NCI-H1694 (cell line): ENCODE measurements at places on chromosomes 11 and 22.
A peak's percentile ranks its signal among the peaks of the same experiment; 100 is the strongest.

DNA sequence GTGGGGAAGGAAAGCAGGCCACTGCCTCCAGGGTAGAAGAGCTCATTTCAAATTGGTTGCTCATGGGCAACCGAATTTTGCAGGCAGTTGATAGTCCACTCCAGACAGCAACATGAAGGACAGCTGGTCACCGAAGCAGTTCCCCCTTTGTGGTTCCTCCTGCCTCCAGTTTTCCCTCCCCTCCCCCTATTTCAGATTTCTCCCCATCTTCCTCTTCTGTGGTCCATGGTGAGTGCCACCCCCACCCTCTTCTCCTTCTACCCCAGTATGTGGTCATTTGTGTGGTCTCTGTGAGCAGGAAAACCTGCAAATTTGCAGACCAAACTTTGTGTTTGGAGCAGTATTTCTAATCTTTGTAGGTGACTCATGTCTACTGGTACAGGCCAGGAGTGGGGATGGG is 38.2 kb upstream of the PAK1 start:
- DNase-seq: no peak

- DNase-seq: no peak
Observed at GRCh38 chr11:63747011-63747410, 21.6 kb downstream of the ZFTA start.

DNA sequence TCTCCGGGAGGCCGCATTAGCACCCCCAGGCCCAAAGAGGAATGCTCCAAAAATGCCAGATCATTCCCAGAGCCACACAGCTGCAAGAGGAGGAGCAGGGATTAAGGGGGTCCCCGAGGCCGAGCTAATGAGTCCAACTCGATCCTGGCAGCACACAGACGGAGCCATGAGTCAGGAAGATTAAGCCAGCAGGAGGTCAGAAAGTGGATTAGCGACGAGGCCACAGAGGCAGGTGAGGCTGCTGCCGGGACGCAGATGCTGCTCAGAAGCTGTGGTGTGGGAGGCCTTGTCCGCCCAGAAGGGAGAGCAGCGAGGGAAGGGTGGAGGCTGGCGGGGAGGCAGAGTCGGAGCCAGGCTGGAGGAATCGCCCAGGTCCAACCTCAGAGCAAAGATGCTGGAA is 120.5 kb downstream of the SHANK2 start:
- no peak for DNase-seq

DNA sequence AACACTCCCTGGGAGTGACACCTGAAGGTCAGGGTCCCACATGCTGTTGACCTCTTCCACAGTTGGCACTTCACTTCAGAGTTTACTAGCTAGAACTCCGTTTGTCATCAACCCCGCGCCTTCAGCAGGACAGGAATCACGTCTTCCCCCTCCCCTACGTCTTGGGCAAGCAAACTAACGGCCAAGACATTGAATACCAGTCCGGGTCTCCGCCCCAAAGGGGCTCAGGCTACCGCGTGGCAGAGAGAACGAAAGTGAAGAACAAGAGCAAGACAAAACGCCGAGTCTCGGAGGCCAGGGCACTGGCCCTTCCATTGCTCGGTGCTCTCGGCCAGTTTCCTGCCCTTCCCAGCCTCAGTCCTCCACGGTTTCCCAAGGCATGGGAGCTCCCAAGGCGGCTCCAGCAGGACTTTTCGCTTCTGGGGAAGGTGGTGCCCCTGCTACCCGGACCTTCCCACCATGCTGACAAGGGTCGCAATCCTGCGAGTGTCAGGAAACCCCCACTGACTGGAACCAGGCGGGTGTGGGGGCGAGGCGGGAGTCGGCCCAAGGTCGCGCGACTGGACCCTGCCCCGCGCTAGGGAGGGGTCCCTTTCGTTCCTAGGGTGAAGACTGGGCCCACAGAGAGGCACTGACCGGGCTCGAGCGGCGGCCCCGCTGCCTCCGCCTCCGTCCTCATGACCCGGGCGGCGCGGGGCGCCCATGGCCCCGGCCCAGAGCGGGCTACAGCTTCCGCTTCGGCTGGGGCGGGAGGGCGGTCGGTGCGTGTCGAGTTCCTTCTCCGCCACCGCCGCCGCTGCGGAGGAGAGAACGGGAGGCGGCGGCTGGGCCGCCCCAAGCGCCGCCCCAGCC is at the start of gene GUCD1:
Gene GUCD1 (minus strand): TSS at position 826 of the 852 bp plus-strand sequence. CDS start 147 bp downstream, at position 679.
- no peak for DNase-seq

GRCh38 chr22:37199760-37200108 is 11.7 kb upstream of the C1QTNF6 start:
- no peak for DNase-seq

- DNase-seq: peak; percentile 54
Observed at GRCh38 chr11:65454696-65455456, 32.3 kb downstream of the NEAT1 start.

DNA sequence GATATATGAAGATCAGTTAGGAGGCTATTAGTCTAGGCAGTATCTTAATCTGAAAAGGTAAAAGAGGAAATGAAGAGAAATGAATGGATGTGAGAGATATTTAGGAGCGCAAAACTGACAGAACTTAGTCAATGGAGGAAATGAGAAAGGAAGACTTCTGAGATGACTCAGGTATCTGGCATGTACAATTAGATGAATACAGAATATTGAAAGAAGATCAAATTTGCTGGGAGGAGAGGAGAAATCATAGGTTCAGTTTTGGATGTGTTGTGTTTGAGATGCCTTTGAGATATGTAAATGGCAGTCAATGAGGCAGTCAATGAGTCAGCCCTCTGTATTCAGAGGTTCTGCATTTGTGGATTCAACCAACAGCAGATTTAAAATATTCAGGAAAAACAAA is 42.9 kb upstream of the GAB2 start:
- no peak for DNase-seq

GRCh38 chr22:37926358-37926757 is 20.3 kb downstream of the MICALL1 start:
- no peak for DNase-seq

DNA sequence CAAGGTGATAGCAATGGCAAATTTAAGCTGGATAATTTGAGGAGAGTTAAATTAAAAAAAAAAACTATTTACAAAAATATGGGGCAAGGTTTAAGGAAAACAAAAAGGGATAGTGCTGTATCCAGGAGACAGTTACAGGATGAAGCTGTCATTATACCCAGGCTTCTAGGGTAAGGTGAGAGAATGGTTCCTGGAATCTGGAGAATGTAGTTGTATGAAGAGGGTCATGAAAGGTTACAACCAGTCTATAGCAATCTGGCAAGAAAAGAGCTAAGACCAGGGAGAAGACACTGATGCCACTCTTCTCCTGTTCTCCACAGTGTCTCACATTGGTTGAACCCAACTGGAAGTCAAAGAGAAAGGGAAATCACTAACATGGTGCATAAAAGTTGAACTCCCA is 144.9 kb downstream of the SOX6 start:
- DNase-seq: no peak

DNA sequence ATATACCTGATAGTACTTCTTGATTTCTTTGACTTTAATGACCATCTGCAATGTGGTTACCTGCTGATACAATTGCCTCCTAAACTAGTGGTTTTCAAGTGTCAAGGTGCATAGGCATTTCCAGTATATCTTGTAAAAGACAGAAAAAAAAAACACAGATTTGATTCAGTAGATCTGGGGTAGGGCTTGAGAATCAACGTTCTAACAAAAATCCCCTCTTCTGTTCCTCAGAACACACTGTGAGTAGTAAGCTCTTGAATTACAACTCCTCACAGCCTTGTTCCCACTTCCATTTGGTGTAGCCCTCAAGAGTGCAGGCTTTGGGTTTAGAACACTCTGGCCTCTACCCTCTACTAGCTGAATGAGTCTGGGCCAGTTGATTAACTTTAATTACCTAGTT is 78.0 kb upstream of the CTSC start:
- no peak for DNase-seq

GRCh38 chr11:66894141-66894540 is 37.3 kb downstream of the LRFN4 start:
- DNase-seq: no peak

DNA sequence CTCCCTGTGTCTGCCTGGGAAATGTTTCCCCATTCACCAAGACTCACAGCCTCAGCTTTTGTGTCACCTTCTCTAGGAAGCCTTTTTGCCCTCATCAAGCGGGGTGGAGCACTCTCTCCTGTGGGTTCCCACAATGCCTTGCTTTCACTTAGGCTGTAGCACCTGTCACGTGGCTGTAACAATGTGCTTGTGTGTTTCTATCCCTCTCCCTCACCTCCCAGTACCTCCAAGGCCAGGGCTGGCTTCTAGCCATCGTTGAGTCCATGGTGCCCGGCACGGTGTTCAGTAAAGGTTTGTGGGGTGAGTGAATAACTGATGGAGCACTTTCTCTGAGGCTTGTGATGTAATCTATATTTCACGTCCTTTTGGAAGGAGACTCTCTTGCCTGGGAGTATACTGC is 153.2 kb downstream of the TTC17 start:
- no peak for DNase-seq

DNA sequence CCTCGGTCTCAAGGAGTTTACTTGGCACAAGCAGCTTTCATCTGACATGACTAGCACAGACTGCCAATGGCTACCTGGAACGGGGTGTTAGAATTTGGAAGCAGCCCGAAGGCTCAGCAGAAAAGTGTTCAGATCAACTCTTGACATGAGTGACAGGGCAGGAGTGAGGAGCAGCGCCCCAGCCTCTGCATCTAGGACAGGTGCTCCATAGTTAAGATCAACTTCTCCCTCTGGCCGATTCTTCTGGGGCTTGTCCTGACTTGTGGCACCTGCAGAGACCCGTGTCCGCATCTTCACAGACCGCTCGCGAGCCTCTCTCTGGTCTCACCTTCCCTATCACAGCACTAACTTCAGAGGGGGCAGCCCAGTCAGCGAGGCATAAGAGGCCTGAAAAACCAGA is 42.5 kb upstream of the CHKA start:
- DNase-seq: no peak

GRCh38 chr11:78290293-78291176 is 101.8 kb downstream of the USP35 start:
- no peak for DNase-seq

DNA sequence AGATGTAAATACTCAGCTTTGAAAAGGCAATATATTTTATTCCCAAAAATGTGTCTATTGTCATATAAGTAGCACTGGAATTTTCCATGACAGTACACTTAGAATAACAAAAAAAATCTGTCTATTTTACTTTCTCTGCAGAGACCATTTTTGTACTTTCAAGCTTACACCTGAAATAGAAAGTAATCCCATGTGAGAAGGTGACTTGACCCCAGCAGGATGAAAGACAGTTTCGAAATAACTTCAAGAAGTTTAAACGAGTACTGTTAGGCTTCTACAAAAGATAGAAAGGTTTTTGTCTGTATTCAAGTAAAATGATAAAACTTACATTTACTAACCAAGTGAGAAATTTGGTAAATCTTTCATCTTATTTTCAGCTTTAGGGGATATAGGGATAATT is 259.9 kb upstream of the CTSC start:
- no peak for DNase-seq

DNA sequence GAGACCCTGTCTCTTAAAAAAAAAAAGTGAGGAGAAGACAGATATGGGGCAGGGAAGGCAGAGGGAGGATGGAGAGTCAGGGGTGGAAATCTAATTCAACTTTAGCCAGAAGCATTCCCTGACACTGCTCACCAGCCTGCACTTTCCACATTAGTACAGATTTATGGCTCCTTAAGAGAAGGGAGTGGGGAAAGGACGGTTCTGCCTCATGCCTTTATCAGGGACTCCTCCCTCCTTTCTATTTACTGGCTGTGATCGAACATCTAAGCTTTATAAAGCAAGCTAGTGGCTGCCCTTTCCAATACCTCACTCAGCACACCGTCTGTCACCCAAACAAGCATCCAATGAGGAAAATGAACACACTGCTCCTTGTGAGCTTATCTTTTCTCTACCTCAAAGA is at the start of gene PATE4:
Gene PATE4 (plus strand): TSS at position 301 of the 400 bp plus-strand sequence. CDS start 44 bp downstream, at position 345.
- no peak for DNase-seq

GRCh38 chr11:107834995-107835394 is 23.6 kb downstream of the SLC35F2 start:
- no peak for DNase-seq

DNA sequence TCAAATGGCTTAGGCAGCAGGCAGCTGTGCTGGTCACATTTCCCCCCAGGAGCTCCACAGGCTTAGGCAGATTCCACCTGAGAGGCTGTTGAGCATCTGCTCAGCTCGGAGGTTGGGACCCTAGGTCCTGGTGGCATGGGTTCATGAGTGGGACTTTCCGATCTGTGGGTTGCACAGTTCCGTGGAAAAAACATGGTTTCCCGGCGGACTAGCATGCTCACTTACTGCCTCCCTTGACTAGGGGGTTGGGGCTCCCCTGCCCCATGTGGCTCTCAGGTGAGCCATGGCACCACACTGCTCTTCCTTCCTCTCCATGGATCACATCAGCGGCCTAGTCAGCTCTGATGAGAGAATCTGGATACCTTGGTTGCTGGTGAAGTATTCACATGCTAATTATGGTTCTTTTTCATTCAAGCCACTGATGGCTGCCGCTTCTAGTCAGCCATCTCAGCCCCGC is 685.1 kb downstream of the METTL15 start:
- no peak for DNase-seq

- no peak for DNase-seq
Observed at GRCh38 chr11:66718320-66718971, 10.6 kb downstream of the SPTBN2 start.

DNA sequence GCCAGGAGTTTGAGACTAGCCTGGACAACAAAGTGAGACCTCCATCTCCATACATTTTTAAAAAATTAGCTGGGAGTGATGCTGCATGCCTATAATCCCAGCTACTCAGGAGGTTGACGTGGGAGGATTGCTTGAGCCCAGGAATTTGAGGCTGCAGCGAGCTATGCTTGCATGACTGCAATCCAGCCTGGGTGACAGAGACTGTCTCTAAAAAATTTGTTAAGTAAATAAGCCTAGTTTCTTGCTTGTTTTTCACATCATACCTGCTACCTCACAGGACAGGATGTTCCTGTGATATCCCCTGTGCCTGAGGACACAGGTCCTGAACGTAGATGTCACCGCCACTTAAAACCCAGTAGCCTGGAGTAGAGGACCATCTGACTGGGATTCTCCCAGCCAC is 348.6 kb downstream of the MN1 start:
- DNase-seq: no peak

GRCh38 chr22:20146777-20147176 is 4.1 kb downstream of the CCDC188 start:
- no peak for DNase-seq

DNA sequence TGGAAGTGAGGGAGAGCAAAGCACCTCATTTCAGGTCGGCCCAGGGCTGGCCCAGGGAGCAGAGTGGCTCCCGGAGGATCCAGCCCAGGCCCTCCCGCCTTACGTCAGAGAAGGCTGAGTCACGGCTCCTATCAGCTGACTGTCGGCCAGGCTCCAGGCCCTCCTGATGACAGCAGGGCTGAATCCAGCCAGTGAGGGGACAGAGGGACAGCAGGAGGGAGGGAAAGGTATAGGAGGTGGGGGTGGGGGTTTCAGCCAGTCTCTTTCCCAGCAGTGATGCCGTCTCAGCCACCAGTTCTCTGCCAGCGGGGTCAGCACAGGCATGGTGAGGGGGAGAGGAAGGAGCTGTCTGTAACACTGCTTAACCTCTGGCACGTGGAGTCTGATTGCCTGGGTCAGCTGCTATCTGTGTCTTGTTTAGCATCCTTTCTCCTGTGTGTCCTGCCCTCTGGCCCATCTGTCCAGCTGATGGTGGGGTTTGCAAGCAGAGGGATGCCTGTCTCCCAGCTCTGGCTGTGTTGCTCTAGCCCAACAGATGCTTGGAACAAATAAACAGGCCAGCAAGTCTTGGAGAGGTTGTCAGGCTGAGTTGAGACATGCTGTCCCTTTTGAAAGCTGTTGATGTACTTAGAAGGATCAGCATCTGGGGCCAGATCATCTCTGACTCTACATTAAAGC is 74.0 kb downstream of the ADAMTS15 start:
- DNase-seq: no peak
